ENCODE measurements at places on chromosomes 1 and 21. TPM values are rescaled to one million over a fixed set of nuclear protein-coding genes. Genes with fewer than 3 reads are reported as not detected.

Gene HOOK1
- total RNA-seq, result 1.9 TPM

Gene LRRC53
- not detected for total RNA-seq

Gene COL18A1
- total RNA-seq, result 5.4 TPM

Gene DAB1
- total RNA-seq, result 3.5 TPM

Gene OPRD1
- total RNA-seq, result not detected
